Dorsolateral prefrontal cortex (tissue), 122 donors: ENCODE measurements at places on chromosomes 3 and 15.

GRCh38 chr15:84736375-84736774 is 12.0 kb upstream of the ZNF592 start:
- DNase-seq: no peak

- no peak for DNase-seq
Measured at GRCh38 chr15:79970624-79971434, at the start of gene BCL2A1. TSS of gene BCL2A1 (minus strand) at chr15:79971196. CDS start at chr15:79971119, 77 bp downstream.

- DNase-seq: no peak
Measured at GRCh38 chr15:53457479-53457878, 302.0 kb downstream of the WDR72 start.

- DNase-seq: no peak
Measured at GRCh38 chr3:29332195-29332637, 51.3 kb downstream of the RBMS3 start.

GRCh38 chr3:157618075-157618760 is 115.0 kb upstream of the VEPH1 start:
- no peak for DNase-seq

DNA sequence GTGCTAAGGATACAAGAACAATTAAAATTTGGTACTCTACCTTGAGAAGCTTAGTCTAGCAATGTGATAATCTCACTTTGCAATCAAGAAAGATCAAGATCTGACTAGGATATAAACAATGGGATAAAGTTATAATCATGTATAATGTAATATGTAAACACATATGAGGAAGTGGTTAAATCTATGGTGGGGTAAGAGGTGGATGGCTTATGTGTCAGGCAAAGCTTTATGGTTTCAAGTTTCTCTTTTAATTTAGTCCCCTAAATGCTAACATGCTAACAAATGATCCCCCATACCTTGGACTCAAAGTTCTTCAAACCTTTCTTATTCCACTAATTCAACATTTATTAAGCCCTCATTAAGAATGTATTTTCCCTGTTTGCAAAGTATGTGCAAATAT is 2.5 kb downstream of the RSL24D1 start:
- no peak for DNase-seq

GRCh38 chr3:64108231-64108630 is 84.9 kb upstream of the PSMD6 start:
- no peak for DNase-seq

GRCh38 chr15:91077029-91077428 is 23.0 kb upstream of the SV2B start:
- no peak for DNase-seq

DNA sequence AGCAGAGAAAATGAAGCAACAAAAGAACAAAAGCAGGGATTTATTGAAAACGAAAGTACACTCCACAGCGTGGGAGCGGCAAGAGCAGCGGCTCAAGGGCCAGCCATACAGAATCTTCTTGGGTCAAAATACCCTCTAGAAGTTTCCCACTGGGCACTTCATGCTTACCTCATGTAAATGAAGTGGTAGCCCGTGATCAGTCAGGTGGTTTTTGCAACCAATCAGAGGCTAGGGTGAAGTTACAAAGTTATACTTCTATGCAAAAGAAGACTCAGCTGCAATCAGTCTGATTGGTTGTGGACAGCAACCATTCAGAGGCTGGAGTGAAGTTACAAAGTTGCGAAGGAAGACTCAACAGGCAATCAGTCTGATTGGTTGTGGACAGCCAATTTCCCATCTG is 37.8 kb upstream of the TRH start:
- DNase-seq: peak; percentile 75
